Motor neuron (in vitro differentiated cells): ENCODE measurements at places on chromosomes 1 and 21. TPM values are rescaled to one million over a fixed set of nuclear protein-coding genes. Genes with fewer than 3 reads are reported as not detected.
A peak's percentile ranks its signal among the peaks of the same experiment; 100 is the strongest.

NLRP3 gene
- total RNA-seq: 0.46 TPM in 1 of 2 replicates, not detected in the other

VAMP3 gene
- 74.4 and 75.2 TPM in 2 replicates for total RNA-seq

CD1B gene
- total RNA-seq: not detected in 2 replicates

F13B gene
- total RNA-seq: 0.22 TPM in 1 of 2 replicates, not detected in the other

ICOSLG gene
- total RNA-seq: 0.36 and 0.74 TPM in 2 replicates

CLDN8 gene
- not detected in 2 replicates for total RNA-seq

DNA sequence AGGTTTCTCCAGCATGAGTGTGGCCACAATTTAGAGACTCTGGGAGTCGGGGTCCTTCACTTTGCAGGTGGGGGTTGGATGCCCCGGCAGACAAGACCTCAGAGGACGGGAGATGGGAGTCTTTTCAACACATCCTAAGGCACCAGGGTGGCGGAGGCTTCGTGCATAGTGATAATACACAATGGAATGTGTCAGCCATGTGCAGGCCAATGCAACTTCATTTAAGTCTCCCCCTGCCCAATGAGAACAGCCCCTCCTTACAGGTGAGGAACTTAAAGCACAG lies 75.9 kb upstream of the IFFO2 start:
- ATAC-seq: no peak

- peak; percentile 51 for ATAC-seq
These were observed 29.4 kb upstream of the KCNA10 start for GRCh38 chr1:110548381-110548780.

- ATAC-seq: no peak
These were observed 7.9 kb upstream of the SMIM12 start for GRCh38 chr1:34867415-34867814.

DNA sequence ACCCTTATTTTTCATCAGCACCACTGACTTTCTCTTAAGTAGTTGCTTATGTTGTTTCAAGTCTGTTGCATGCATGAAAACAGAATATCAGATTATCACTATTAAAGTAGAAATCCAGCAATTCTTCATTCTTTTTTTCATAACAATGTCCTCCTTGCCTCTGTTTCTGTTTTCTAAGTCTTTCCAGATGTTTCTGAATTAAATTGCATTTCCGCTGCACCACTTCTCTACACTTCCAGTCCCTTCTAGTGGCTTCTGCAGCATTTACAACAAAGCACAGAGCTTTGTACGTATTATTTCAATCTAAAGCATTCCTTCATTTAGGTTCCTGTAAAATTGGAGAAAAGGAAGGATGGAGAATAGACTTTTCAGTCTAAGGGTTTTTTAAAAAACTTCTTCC lies 42.4 kb downstream of the PATJ start:
- no peak for ATAC-seq

DNA sequence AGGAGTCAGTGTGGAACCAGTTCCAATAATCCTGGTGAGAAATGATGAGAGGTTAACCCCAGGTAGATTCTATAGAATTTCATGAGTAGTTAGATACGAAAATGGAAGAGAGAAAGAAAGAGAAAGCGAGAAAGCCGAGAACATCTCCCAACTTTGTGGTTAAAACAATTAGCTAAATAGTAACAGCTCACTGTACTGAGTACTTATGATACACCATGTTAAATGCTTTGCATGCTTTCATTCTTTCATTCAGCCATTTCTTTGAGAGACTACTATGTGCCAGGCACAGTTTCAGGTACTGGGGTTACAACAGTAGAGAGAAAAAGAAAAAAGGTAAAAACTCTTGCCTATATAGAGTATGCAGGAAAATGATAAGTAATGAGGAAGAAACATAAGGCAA lies 109.7 kb upstream of the SYT6 start:
- ATAC-seq: no peak

DNA sequence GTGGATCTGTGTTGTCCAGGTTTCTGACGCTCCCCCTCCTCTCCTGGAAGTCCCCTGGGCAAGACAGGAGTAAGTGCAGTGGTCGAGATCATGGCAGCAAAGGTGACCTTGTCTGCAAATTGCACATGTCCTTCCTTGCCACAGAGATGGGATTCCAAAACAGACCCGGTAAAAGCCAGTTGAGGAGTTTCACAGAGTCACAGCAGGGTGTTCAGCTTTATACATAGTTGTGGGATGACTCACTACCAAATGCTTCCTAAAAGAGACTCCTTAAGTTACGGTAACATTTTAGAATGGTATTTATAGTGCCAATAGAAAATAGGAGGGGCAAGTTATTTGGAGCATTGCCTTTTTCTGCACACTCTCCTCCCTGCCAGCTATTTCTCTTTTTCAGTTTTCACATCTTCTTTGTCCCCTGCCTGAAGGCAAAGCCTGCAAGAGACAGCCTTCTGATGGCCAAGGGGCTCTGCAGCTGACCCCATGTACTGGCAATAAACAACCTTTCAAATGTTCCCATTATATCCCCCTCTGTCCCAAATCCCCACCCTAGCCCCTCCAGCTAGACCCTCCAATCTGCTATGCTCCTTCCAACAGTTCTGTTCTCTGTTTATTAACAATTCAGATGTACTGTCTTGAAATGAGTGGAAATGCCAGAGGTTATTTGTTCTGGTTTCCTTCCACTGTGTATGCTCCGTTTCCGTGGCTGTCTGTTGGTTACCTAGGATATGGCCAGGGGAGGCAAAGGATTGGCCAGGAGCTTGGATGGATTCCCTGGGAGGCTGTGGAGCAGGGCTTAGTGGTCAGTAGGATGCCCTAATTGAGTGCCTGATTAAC lies 115.0 kb downstream of the TGFB2 start:
- peak; percentile 95 for ATAC-seq

DNA sequence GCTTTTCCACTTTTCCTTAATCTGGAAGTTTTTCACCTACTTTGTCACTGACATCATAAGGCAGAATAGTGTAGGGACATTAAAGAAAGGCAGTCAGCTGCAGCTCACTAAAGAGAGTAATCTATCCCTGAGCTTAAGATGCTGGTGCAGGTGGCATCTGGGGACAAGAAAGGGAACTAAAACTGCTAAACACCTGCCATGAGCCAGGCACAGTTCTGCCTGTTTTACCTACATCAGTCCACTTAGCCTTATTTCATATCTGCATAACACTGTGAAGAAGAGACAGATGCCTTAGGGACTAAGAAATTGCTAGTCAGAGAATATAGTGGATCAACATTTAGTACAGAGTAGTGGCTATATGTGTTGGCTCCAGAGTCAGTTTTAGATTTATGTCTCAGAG lies 88.1 kb downstream of the GPATCH2 start:
- no peak for ATAC-seq

DNA sequence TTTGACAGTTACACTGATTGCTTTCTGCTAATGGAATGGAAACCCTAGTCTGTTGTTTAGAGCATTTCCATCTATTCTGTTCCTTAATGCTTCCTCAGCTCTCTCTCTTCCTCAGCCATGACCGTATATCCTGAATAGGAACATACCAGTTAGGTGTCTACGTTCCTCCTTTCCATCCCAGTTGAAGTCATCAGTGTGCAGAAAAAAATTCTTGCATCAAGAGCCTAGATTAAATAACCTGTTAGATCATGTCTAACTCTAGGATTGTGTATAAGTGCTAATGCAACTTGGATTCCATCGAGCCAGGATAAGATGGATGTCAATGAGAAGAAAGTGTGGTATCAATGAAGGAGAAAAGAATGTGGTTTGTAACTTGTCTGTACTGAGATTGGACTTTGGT lies 18.7 kb downstream of the UBAP2L start:
- ATAC-seq: no peak

- no peak for ATAC-seq
These were observed 47.6 kb downstream of the FCRL3 start for GRCh38 chr1:157652859-157653493.

DNA sequence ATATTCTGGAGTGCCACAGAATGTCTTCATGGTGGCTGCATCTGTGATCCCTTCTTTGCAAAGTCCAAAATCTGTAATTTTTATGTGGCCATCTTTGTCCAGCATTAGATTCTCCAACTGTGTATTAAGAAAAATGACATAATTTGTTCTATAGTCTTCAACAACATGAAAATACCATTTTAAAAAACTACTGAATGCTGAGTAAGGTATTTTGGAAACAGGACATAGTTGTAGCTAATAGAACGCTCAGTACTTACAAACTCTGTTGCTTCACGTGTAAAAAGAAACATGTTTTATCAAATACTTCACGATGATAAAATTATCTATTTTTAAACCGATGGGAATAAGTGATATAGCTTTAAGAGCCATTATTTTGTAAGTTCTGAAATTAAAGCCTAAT lies 286.3 kb downstream of the AKT3 start:
- ATAC-seq: no peak

DNA sequence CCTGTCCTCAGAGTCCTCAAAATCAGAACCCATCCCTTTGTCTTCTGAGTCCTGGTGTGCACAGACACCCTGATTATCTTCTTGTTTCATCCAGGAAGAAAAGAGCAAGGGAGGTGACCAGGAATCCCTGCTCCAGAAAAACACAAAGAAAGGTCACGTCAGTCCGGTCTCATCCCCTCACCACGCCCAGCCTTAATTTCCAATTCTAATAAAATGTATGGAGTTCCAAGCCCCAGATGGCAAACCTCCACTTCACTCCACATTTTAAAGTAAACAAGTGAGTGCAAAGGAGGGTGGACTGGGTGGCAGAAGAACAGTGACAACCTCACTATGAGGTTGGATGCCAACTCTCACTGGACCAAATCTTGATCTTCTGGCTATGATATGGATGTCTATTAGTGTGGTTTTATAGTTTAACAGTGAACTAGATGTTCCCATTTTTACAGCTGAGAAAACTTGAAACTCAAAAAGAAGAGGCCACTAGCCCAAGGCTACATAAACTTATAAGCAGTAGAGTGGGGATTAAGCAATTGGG lies 22.0 kb downstream of the ZNF697 start:
- peak; percentile 37 for ATAC-seq
